ENCODE measurements at places on chromosomes 2 and 18.

- no peak for DNase-seq
Observed at GRCh38 chr2:147288131-147288530, 556.7 kb upstream of the ACVR2A start.

DNA sequence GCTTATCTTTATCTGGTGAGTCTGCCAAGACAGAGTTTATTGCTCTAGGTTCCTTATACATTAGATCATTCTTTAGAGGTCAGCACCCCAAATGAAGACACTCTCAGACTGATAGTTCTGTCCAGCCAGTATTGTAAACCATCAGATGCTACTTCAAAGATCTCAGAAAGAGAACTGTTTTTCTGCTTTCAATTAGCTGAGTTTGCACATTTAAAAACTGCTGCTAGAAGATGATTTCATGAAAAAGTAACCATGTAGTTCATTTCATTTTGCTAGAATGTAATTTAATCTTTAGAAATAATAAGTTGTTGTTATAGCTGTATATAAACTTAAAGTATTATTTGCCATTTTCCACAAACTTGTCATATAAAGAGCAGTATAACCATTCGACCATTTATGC is 344.5 kb upstream of the ATP5MC3 start:
- DNase-seq = no peak

DNA sequence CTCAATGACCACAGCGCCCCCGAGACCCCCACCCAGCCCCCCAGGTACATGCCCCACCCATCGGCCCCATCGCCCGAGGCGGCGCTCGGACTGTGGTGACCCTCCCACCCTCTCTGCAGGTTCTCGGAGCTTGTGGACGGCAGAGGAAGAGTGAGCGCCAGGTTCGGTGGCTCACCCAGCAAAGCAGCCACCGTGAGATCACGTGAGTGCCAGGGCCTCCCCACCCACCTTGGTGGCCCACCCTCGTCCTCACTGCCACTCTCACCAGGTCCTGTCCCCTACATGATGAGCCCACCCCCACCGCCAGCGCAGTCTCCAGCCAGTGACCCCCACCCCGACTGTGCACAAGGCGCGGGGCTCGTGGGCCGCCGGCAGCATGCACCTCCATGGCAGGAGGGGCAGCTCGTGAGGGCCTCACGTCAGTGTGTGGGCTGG is 30.4 kb downstream of the MTERF4 start:
- no peak for DNase-seq

GRCh38 chr2:165594935-165595255 is 125.4 kb downstream of the CSRNP3 start:
- DNase-seq = no peak

- DNase-seq = no peak
Observed at GRCh38 chr18:7683753-7684152, 116.6 kb downstream of the PTPRM start.

DNA sequence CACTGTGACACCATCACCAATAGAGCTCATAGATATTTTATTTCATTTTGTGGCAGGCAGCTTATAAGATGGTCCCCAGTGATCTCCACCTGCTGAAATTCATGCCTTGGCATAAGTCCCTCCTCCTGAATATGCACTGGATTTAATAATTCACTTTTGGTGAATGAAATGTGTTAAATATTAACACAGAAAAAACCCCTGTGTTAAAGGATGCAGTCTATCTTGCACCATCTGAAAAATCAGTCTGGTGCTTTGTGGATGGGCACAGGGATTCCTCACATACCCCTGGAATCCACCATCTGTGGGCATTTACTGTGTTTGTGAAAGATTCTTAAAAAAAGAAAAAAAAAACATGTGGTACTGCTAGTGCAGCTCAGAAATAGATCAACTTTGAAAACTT is 26.1 kb upstream of the WIPF1 start:
- no peak for DNase-seq

Measured in NCI-H1417 (cell line).